ENCODE measurements at places on chromosomes 1 and 21. TPM values are rescaled to one million over a fixed set of nuclear protein-coding genes. Genes with fewer than 3 reads are reported as not detected.

DNA sequence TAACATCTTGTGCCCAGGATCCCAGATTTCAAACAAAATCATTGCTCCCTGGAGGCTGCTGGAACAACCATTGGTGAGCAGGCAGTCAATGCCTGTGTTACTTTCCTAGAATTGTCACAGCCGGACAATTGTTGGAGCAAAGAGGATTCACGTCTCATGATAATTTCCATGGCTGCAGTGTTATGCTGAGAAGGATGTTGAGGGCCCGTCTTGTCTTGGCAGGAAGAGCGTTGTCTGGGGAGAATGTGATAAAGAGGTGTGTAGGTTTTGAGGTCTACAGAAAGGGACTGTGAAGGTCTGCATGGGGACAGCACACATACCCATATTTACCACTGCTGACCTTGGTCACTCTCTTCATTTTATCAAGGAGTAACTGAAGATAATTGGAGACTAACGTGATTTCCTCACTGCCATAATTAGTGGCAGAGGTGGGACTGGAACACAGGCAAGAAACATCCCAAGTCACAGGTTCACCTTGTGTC is 6.3 kb downstream of the MECR start:
- no peak overlapping the region for H3K4me3 ChIP-seq
- H3K36me3 ChIP-seq: no peaks in the 10 kb centered on the region
- no peaks in the 10 kb centered on the region for H3K27me3 ChIP-seq

DNA sequence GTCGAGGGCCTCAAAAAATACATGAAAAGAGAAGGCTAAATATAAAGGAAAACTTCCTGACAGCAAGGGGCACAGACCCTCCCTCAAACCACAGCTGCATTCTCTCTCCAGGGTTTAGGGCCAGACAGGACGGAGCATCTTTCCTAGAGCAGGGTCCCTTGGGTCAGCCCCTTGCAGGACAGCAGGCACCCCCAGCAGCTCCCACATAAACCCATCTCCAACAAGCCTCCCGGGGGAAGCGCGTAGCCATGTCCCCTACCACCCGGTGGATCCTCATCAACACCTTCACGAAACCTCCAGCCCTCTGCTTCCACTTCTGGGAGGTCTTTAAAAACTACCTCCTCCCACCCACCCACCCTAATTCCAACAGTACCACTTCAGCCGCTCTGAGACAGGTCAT is 59.5 kb downstream of the CD46 start:
- H3K4me1 ChIP-seq: no peaks in the 10 kb centered on the region
- H3K4me3 ChIP-seq: no peak overlapping the region
- no peak overlapping the region for H3K27ac ChIP-seq
- DNase-seq: no peak

DNA sequence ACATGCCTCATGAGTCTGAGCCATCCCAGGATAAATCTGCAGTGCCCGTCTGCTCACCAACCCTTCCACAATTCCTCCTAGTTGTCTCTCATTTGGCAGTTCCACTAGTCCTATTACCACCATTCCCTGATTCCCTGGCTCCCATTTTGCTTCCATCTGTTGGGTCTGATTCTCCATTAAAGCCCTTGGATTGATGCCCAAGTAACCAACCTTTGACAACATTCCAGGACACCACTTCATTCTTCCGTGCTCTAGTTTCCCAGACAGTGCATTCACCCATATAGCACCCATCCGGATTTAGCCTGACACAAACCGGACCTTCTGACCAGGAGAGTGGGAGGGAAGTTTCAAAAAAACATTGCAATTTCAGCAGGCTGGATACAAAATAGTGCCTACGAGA is 189.4 kb upstream of the PALMD start:
- H3K36me3 ChIP-seq: no peaks in the 10 kb centered on the region
- no peak for DNase-seq
- no peak overlapping the region for H3K27ac ChIP-seq
- no peaks in the 10 kb centered on the region for H3K4me1 ChIP-seq
- H3K4me3 ChIP-seq: no peak overlapping the region

DNA sequence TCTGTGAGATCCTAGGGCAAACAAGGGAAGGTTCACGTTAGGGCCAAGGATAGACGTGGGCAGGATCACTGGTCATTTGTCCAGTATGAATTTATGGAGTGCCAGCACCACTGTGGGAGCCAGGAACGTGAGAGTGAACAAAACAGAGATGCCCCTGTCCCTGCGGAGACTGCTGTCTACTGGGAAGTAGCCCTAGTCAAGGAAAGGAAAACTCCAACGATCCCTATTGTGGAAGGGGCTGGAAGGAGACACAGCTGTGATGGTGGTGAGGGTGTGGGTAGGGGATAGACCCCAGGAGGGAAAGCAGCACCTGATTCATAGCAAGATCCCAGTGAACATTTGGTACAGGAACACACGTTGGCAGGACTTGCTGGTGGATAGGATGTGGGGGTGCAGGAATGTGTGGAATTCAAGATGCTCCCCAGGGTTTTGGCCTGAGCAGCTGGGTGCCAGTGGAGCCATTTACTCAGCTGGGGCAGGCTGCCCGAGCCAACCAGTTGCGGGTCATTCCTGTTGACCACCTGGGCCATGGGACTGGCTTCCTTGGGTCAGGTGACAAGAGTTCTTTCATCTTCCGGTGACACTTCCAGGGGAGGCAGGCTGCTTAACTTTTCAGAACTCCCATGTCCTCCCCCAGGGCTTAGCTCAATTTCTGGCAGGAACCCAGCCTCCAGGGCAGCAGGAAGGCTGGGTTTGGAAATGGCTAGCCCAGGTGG is 1.2 kb upstream of the ATP13A2 start:
- no peak for DNase-seq
- H3K4me1 ChIP-seq: peaks cover 8% of the 10 kb centered on the region
- H3K27me3 ChIP-seq: peaks cover 9% of the 10 kb centered on the region
- no peaks in the 10 kb centered on the region for H3K36me3 ChIP-seq
- no peak overlapping the region for H3K4me3 ChIP-seq

- H3K4me1 ChIP-seq: peaks cover 14% of the 10 kb centered on the region
- no peak for DNase-seq
- peaks cover 33% of the 10 kb centered on the region for H3K36me3 ChIP-seq
- H3K4me3 ChIP-seq: no peak overlapping the region
Observed at GRCh38 chr21:45745256-45745655, 101.7 kb downstream of the PCBP3 start.

DNA sequence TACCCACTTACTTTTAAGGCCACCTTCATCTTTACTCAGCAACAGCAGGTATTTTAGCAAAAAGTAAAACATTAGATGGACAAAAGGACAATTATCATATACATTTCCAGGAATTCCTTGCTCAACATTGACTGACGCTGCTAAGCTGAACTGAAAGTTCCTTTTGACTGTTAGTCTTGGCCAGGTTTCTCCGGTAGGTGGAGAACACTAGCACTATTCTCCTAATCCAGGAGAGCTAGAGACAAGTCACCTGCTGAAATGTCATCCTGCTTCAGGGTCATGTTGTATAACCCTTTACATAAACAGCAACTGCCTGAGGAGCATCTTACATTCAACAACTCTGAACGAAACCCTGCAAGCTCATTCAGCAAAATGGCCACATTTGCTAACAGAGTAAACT is 109.0 kb upstream of the ESRRG start:
- H3K4me3 ChIP-seq: no peak overlapping the region
- no peaks in the 10 kb centered on the region for H3K36me3 ChIP-seq
- no peak for DNase-seq

- H3K36me3 ChIP-seq: no peaks in the 10 kb centered on the region
- H3K27me3 ChIP-seq: no peaks in the 10 kb centered on the region
- no peak overlapping the region for H3K27ac ChIP-seq
- H3K4me1 ChIP-seq: no peaks in the 10 kb centered on the region
- H3K4me3 ChIP-seq: no peak overlapping the region
Observed at GRCh38 chr21:32813265-32813903, 41.8 kb upstream of the PAXBP1 start.

DNA sequence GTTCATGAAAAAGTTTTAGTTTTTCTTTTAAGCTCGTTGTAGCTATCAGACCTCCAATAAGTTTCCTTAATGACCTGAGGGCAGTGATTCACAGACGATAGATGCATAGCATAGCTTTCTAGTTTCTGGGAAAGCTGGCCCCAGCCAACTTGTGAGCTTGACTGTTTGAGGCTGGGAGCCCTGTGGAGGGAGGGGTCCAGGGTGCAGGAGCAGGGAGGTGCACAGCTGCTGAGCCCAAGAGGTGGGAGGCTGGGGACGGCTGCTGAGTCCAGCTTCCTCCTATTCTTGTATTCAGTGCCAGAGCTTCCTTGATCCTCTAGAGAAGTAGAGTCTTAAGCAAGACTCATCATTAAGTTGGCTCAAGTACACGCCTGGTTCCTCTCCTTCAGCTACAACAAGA is 11.0 kb upstream of the AVPR1B start:
- no peak overlapping the region for H3K27ac ChIP-seq
- no peaks in the 10 kb centered on the region for H3K36me3 ChIP-seq
- no peak for DNase-seq
- no peaks in the 10 kb centered on the region for H3K4me1 ChIP-seq
- peaks cover 2% of the 10 kb centered on the region for H3K27me3 ChIP-seq

GRCh38 chr1:112826217-112826944 is 111.2 kb upstream of the PPM1J start:
- no peaks in the 10 kb centered on the region for H3K4me1 ChIP-seq
- H3K27me3 ChIP-seq: no peaks in the 10 kb centered on the region
- H3K36me3 ChIP-seq: no peaks in the 10 kb centered on the region
- H3K27ac ChIP-seq: no peak overlapping the region
- no peak for DNase-seq
- H3K4me3 ChIP-seq: no peak overlapping the region

GRCh38 chr1:17191990-17192242 is 13.0 kb upstream of the PADI1 start:
- H3K27me3 ChIP-seq: no peaks in the 10 kb centered on the region
- no peak for DNase-seq
- H3K36me3 ChIP-seq: no peaks in the 10 kb centered on the region
- peaks cover 10% of the 10 kb centered on the region for H3K4me1 ChIP-seq
- H3K27ac ChIP-seq: no peak overlapping the region
- no peak overlapping the region for H3K4me3 ChIP-seq

DNA sequence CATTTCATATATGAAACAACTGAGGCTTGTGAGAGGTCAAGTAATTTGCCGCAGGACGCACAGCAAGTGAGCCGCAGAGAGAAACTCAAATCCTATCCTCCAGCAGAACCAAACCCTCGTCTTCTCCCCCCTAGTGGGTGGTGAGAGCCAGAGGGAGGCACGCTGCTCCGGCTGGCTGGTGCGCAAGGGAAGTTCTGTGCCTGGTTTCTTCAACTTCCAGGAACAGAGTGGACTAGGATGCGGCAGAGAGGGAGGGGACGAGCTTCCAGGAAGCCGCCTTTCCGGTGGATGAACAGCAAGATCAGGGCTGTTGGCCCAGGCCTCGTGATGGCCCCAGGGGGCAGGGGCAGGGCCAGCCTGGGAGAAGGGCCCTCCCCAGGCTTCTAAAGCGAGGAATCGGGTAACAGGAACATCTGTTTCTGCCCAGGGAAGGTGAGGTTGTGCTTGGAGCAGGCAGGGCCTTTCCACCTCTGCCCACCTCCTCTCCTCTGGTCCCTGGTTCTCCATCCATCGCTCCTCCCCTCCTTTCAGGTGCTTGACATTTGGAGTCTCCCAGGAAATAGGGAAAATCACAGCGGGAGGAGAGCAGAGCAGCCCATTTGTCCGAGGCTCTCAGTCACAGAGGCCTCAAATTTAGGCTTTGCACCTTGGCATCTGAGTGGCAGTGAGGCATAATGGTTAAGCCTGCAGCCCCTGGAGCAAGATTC is 16.8 kb upstream of the PDIK1L start:
- no peak overlapping the region for H3K27ac ChIP-seq
- H3K4me1 ChIP-seq: no peaks in the 10 kb centered on the region
- no peak overlapping the region for H3K4me3 ChIP-seq
- H3K36me3 ChIP-seq: no peaks in the 10 kb centered on the region
- peaks cover 2% of the 10 kb centered on the region for H3K27me3 ChIP-seq

NBPF10 gene
- total RNA-seq: 0.66 TPM

FCRL6 gene
- total RNA-seq: 0.33 TPM

TMPRSS15 gene
- total RNA-seq: under 0.01 TPM

Data from thymus (tissue), 14 donors.